GM13977 (cell line): ENCODE measurements at places on chromosomes 3 and 15.

DNA sequence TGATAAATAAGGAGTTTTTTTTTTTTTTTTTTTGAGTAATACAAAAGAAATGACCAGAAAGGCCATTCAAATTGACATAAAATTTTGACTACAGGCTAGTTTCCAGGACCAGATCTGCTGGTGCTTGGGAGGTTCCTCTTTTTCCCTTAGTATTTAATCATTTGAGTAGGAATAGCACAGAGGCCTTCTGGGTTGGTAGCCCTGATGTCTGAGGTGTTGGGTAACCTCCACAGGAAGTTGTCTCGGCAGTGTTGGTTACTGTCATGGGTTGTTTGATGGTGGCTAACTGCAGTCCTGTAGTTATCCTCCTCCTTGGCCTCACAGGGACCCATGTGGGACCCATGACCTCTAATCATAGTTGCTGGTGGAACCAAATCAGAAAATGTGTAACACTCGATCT lies 91.1 kb downstream of the USP13 start:
- no peak for DNase-seq

GRCh38 chr15:85509973-85510372 lies 129.6 kb downstream of the AKAP13 start:
- DNase-seq = no peak

DNA sequence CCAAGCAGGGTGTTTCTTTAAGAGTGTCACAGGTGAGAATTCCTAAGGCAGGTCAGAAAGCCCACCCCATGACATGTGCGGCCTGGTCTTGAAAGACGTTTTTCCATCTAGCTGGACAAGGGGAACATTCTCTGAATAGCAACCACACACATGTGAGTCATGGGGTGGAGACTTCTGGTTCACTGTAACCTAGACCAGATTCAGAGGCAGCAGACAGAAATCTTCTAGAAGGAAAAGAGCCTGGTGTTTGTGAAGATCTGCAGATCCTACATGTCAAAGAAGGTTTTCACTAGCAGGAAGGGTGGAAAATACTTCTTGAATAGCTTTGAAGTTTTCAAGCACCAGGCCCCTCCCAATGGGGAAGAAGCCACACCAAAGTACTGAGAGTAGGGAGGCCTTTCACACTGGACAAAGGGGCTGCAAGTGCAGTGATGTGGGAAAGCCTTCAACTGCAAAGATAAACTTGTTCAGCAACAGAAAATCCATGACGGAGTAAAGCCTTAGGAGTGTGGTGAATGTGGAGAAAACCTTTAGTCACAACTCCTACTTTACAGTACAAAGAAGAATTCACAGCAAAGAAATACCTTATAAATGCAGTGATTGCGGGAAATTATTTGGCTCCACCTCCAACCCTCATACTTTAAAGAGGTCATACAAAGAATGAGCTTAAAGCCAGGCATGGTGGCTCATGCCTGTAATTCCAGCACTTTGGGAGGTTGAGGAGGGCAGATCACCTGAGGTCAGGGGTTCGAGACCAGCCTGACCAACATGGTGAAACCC lies 17.6 kb downstream of the ADAM10 start:
- DNase-seq = no peak

GRCh38 chr15:37100109-37100965 lies at the start of gene MEIS2:
TSS of gene MEIS2 (minus strand) at chr15:37100549. CDS start at chr15:37099466, 1,083 bp downstream.
- DNase-seq = peak; percentile 84

DNA sequence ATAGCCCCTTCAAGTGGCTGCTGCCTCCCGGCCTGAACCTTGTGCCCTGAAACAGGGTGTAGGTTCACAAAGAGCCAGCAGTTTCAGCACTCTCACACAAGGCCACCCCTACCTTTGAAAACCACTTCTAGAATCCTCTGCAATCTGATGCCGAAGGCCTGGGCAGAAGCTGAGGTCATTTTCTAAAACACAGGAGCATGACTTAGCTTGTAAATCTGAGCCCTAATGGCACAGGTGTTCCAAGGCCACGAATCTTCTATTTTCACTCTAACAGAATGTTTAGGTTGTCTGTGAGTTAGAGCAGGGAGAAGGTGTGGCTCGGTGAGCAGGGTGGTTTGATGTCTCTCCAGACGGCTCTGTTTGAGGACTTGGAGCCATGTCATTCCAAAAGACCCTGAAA lies 62.3 kb downstream of the SYNM start:
- DNase-seq = no peak

DNA sequence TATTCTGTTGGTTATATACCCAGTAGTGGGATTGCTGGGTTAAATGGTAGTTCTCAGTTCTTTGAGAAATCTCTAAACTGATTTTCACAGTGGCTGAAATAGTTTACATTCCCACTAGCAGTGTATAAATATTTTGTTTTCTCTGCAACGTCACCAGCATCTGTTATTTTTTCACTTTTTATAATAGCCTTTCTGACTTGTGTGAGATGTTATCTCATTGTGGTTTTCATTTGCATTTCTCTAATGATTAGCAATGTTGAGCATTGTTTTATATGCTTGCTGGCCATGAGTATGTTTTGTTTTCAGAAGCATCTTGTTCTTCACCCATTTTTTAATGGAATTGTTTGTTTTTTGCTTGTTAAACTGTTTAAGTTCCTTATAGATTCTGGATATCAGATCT lies 612.7 kb upstream of the SGO1 start:
- no peak for DNase-seq
